ENCODE measurements at places on chromosomes 6 and 20. TPM values are rescaled to one million over a fixed set of nuclear protein-coding genes. Genes with fewer than 3 reads are reported as not detected.

Gene PKIB
- total RNA-seq = not detected

DNA sequence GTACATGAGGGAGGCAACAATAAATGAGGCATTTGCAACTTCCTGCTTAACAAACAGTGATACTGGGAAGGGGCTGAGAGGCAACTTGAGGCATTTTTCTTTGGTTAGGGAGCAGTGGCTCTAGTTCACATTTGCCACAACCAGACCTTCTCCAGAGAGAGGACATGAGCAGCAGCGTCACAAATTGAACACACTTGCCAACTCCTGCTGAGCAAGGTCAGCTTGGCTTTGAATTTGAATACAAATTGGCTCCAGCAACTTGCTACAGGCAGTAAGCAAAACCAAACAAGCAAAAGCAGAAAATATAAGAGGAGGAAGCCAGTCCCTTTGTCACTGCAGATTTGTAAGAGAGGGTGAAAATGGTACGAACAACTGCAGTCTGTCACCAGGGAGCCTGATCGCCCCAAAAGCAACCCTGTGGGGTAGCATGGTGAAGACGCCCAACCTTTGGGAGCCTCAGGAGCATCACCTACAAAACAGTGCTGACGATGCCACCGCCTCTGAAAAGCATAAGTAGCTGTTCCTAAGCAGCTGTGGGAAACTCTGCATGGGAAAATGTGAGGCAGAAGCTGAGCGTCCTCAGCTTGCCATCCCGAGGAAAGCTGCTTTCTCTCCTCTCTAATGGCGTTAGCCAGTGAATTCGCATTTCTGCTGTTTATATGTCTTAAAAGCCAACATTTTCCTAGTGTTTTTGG, 378.7 kb downstream of the RNGTT start:
- no peak for DNase-seq

- DNase-seq = no peak
Observed at GRCh38 chr6:33607784-33608161, 13.3 kb upstream of the ITPR3 start.

Gene SLC17A3
- total RNA-seq = not detected

Gene EZR
- total RNA-seq = 202 TPM

Gene APOBEC2
- total RNA-seq = not detected

GRCh38 chr6:163496205-163496604, 81.7 kb downstream of the QKI start:
- DNase-seq = no peak

Gene PLCB4
- total RNA-seq = 4.0 TPM

DNA sequence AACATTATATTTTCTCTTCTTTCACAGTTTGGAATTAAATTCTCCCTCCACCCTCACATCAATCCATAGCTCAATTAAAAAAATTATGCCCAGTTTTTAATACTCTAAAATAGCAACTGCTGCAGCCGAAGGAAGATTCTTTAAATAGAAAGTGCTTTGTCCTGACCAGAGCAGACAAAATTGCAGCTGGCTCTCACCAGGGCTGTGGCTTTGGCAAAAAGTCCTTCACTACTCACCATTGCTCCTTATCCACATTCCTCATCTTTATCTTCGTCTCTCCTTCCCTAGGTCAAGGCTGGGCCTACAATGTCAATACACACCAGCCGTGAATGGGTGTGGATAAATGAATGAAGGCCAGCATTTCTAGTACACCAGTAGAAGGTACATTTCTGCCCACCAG, 107.9 kb upstream of the VGLL2 start:
- DNase-seq = no peak

Gene ABHD16B
- not detected for total RNA-seq

Gene MYBL2
- 80.8 TPM for total RNA-seq

DNA sequence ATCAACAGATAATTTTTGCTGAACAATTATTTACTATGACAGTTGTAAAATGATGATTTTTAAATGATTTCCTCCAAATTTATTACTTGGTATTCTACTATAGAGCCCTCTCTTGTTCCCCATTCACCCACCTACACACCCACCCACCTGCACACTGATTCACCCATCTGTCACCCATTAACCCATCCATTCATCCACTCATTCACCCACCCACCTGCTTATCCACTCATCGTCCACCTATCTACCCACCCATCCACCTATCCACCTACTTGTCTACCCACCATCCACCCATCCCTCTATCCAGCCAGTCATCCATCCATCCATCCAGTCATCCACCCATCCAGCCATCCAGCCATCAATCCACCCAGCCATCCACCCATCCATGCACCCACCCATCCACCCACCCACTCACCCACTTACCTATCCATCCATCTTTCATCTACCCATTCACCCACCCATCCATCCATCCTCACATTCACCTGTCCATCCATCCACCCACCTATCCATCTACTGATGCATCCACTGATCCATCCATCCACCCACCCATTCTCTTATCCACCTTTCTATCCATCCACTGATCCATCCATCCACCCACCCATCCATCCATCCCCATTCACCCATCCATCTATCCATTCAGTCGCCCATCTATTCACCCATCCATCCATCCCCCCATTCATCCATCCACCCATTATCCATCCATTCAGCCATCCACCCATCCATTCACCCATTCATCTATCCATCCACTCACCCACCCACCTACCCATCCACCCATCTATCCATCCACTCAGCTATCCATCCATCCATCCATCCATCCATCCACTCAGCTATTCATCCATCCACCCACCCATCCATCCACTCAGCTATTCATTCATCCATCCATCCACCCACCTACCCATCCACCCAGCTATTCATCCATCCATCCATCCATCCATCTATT, 72.0 kb downstream of the SYNJ2 start:
- DNase-seq = no peak

Gene COL12A1
- 233 TPM for total RNA-seq

DNA sequence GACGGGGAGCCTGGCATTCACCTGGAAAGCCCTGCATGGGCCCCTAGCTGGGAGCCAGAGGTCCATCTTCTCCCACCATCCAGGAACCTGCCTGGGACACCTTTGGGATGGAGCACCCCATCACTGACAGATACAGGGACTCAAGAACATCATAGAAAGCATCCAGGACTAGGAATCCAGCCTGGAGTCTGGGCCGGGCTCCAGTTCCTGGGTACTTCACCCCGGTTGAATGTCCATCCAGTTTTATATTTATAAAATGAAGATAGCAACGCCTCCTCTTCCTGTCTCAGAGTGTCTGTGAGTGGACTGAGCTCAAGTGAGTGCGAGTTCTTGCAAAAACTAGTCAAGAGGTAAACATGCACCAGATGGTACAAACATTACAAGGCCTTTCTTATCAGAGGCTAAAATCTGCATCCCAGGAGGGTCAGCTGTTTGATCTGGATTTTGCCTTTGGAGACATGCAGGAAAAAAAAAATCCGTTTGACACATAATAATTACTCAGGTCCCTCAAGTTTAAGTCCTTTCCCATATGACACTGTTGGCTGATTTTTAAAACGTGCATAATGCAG, 27.4 kb downstream of the ZC3H12D start:
- DNase-seq = no peak

GRCh38 chr20:31723069-31723318, 326 bp upstream of the BCL2L1 start:
- DNase-seq = no peak

Gene TINAG
- not detected for total RNA-seq

- no peak for DNase-seq
Observed at GRCh38 chr6:111382476-111383294, 100.3 kb downstream of the REV3L start.

DNA sequence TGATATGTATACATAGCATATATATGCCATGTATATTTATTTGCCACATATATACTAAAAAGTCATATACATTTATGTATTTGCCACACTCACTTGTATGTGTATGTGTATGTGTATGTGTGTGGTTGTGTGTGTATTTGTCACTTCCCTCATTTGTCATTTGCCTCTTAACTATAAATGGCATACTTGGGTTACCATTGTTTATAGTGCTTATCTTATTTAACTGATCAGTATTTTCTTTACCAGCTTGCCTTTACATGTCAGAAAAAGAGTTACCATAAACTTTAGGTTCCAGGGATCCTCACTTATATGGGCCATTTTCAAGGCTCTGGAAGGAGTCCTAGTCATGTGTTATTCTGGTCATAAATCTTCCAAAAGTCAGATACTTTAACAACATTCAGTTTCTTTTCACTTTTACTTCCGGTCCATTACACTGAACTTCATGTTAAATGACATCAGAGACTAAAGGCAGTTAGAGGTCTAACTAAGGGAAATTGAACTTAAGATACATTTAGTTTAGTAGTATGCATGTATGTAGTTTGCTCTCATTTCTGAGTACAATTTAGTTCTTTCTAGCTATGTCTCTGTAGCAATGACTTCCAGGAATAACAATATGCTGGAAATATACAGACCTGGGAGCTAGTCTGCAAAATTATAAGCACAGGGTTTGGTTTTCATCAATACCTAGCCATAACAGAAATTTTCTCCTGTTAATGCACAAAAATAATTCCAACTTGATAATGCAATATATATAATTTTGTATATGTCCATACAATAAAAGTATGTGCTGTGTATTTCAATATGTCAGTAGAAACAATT, 33.7 kb upstream of the HIVEP1 start:
- no peak for DNase-seq

- no peak for DNase-seq
Observed at GRCh38 chr6:133544419-133544818, 303.3 kb downstream of the EYA4 start.

Gene CASS4
- not detected for total RNA-seq

Gene HLA-DRB5
- not detected for total RNA-seq

DNA sequence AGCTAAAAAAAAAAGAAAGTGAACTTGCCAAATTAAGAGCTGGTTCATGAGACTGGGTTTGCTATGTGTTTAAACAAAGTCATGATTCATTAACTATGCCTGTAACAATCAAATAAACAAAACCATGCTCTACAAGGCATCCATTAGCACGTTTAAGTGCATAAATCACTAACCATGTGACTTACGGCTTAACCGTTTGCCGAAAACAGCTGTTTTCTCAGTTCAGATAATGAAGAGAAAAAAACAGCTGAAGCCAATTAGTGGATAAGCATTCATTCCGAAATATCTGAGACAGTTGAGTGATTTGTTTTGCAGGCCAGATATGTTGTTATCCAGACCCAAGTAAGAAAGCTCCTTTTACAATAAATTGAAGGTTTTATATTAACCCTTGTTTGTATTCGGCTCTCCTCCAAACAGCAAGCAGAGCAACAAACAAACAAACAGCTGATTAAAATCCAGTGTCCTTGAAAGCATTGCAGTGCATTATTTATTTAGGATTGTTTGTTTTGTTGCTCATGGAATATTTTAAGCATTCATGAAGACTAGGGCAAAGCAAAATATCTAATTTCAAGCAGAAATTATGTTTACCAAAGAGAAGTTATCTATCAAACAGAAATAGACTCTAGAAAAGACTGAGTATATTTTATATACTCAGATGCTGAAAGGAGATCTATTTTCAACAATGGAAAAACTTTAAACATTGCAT, 343.5 kb downstream of the RFPL4B start:
- DNase-seq = peak; percentile 57

DNA sequence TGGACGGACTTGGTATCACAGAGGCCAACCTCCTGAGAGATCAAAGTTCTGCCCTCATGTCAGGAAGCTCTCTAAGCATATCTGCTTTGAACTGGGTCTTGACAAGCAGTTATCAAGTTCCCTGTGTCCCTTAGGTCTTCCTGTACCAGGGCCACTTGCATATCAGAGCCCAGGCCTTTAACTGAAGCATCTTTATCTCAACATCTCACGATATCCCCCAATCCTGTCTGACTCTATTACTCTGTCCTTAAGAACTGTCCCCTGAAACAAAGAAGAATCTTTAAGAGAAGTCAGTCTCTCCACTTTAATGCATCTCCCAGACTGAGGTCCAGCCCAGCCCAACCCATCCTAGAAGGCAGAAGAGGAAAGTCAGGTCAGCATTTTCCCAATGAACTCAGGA, 8.2 kb downstream of the MAS1L start:
- no peak for DNase-seq

DNA sequence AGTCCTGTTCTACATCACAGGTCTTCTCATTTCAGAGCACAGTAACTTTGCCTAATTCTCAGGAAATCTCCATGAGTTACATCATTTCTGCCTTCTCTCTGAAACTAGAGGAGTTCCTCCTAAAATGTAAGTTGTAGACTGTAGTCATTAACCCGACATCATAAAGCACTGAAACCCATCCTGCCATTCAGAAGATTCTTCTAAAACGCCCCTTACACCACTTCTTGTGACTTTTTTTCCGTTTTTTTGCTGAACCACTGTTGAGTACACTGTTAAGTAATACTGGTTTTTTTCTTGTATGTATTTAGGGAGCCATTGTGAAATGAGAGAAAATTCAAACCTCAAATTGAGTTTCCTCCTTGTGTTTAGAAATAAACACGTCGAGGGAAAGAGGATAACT, 117.3 kb downstream of the MAP3K4 start:
- no peak for DNase-seq

Gene PSORS1C2
- total RNA-seq = not detected

GRCh38 chr6:3303795-3304411, 45.2 kb downstream of the PSMG4 start:
- no peak for DNase-seq

DNA sequence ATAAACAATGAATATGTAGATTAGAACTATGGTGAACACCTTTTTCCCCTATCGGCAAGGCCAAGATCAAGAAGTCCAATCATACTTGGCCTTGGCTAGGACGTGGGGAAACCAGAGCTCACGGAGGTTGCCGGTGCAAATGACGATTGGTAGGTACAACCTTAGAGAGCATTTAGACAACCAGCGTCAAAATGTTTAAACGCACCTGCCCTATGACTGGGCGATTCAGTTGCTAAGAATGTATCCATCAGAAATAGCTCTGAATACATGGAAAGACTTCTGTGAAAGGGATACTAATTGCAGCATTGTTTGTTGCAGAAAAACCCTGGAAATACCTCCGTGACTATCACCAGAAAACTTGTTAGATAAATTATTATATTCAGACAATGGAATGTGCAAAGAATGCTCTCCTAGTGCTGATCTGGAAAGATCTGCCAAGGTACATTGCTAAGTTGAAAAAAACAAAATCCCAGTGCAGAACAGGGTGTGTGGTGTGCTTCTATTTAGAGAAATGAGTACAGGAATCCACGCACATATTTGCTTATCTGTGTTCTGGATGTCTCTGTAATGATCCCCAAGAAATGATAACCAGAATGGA, 48.0 kb upstream of the PTPN1 start:
- DNase-seq = no peak

DNA sequence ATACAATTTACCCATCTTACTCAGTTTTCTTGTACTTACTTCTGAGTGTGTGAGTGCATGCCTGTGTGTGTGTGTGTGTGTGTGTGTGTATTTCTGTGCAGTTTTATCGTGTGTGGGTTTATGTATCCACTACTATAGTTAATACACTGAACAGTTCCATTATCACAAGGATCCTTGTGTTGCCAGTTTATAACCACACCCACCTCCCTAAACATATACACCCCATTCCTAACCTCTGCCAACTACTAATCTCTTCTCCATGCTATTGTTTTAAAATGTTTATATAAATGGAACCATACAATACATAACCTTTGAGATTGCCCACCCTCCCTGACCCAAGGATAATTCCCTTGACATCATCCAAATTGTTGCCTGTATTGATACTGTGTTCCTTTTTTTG, 18.7 kb downstream of the POFUT1 start:
- DNase-seq = no peak

Gene DEFB132
- not detected for total RNA-seq

Gene EEF1E1
- total RNA-seq = 154 TPM

- no peak for DNase-seq
Observed at GRCh38 chr6:168341280-168341900, 21.8 kb upstream of the DACT2 start.

Gene DZANK1
- total RNA-seq = 0.97 TPM
